B cell (primary cell): ENCODE measurements at places on chromosomes 13 and 19. TPM values are rescaled to one million over a fixed set of nuclear protein-coding genes. Genes with fewer than 3 reads are reported as not detected.

GRCh38 chr19:30997222-30997621, 352.0 kb downstream of the TSHZ3 start:
- H3K27ac ChIP-seq, result no peak overlapping the region
- DNase-seq, result no peak
- no peaks in the 10 kb centered on the region for H3K27me3 ChIP-seq

Gene C2CD4C
- not detected in 2 replicates for total RNA-seq

Gene F10
- total RNA-seq, result not detected in 2 replicates

DNA sequence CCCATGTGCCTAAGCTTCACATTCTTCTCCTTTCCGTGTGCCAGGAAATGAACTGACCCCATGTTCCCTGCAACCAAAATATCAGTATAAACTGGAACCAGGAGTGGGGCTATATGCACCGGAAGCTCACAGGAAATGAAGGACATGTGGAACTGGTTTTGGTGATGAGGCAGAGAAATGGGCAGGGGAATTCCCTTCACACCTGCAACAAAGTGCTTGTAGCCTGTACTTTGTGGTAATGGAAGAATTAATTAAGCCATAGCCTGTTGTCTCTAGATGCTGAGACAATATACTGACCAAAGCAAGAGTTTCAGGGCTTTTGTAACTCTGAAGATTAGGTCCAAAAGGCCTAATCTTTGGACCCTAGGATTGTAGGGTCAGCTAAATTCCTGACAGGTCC, 15.5 kb upstream of the UGGT2 start:
- H3K27ac ChIP-seq, result no peak overlapping the region
- H3K36me3 ChIP-seq, result no peaks in the 10 kb centered on the region
- no peaks in the 10 kb centered on the region for H3K27me3 ChIP-seq

DNA sequence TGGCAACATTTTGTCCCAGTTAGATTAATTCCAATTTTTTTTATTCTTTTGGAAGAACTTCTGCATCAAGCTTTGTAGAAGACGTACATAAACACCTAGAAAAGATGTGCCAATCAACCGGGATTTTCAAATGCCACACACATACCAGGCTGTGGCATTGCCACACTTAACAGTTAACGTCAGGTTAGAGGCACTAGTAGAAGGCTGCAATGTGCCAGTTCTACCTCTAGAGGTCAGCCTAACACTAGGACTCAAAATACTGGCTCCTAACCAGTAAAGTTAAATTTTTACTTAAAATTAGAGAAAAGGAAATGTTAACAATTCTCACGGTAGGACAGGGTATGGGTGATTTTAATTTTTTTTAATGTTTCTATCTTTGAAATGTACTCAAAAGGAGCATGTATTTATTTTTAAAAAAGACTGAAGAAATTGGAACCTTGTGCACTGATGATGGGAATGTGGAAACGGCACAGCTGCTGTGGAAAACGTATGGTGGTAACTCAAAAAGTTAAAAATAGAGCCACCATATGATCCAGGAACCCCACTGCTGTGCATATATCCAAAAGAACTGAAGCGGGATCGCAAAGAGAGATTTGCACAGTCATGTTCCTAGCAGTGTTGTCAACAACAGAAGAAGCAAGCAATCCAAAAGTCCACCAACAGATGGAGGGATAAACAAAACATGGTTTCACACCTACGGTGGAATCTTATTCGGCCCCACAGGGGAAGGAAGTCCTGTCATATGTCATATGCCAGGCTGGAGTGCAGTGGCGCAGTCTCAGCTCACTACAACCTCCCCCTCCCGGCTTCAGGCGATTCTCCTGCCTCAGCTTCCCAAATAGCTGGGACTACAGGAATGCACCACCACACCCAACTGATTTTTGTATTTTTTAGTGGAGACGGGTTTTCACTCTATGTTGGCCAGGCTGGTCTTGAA, 30.3 kb downstream of the CRYL1 start:
- H3K4me3 ChIP-seq, result no peak overlapping the region
- H3K4me1 ChIP-seq, result peaks cover 4% of the 10 kb centered on the region
- H3K27ac ChIP-seq, result no peak overlapping the region
- peak; percentile 76 for DNase-seq
- H3K27me3 ChIP-seq, result no peaks in the 10 kb centered on the region

DNA sequence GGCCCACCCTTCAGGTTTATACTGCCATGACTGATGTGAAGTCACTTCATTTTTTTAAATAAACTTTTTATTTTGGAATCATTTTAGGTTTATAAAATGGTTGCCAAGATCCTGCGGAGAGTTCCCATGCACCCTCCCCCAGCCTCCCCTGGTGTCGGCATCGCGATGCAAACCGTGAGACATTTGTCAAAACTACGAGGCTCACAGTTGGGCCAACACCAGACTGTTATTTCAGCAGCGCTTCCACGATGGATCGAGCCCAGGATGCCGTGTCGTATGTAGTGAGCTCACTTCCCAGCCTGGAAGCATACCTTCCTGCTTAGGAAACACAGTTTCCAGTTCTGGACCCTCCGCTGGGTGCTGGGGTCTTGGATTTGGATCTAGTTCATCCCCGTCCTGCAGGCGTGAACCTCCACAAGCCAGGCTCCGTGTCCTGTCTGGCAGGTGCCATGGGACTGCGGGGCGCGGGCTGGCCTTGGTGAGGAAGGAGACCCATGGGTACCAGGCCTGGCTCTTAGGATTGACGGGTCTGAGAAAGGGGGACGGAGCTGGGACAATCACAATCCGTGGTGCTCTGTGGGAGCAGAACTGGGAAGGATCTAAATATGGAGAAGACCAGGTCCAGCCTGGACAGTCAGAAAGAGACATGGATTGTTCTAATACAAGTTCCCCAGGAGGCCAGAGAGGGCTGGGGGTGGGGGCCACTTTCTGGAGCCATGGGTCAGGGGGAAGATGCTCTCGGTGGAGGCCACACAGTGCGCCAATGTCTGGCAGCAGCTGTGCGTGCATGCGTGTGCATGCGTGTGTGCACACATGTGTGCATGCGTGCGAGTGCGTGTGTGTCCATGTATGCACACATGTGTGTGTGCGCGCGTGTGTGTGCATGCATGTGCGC, 2.4 kb upstream of the SBK2 start:
- H3K27me3 ChIP-seq, result peaks cover 3% of the 10 kb centered on the region
- H3K27ac ChIP-seq, result no peak overlapping the region
- H3K4me3 ChIP-seq, result no peak overlapping the region
- H3K4me1 ChIP-seq, result no peaks in the 10 kb centered on the region
- no peaks in the 10 kb centered on the region for H3K36me3 ChIP-seq

DNA sequence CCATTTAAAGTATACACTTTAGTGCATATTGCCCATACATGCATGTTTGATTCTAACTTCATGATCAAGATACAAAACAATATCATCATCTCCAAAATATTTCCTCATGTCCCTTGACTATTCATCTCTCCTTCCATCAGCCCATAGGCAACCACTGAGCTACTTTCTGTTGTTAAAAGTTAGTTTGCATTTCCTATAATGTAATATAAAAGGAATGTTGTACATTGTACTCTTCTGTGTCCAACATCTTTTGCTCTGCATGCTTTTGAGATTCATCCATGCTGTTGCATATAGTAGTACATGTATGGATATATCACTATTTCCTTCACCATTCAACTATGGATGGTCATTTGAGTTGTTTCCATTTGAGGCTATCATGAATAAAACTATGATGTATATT, 74.7 kb downstream of the ITGBL1 start:
- no peaks in the 10 kb centered on the region for H3K27me3 ChIP-seq
- no peaks in the 10 kb centered on the region for H3K4me1 ChIP-seq
- no peaks in the 10 kb centered on the region for H3K36me3 ChIP-seq
- DNase-seq, result no peak
- no peak overlapping the region for H3K4me3 ChIP-seq

DNA sequence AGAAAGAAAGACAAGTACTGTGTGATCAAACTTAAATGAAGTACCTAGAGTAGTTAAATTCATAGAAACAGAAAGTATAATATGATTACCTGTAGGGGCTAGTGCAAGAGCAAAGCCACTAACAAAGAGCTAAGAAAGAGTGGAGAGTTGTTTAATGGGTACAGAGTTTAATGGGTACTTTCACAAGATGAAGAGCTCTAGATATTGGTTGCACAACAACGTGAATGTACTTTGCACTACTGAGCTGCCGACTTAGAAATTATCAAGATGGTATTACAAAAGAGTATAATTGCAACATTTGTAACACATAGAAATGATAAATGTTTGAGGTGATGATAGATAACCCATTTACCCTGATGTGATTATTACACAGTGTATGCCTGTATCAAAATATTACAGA, 140.3 kb upstream of the GPC6 start:
- H3K4me1 ChIP-seq, result no peaks in the 10 kb centered on the region
- no peak overlapping the region for H3K27ac ChIP-seq

DNA sequence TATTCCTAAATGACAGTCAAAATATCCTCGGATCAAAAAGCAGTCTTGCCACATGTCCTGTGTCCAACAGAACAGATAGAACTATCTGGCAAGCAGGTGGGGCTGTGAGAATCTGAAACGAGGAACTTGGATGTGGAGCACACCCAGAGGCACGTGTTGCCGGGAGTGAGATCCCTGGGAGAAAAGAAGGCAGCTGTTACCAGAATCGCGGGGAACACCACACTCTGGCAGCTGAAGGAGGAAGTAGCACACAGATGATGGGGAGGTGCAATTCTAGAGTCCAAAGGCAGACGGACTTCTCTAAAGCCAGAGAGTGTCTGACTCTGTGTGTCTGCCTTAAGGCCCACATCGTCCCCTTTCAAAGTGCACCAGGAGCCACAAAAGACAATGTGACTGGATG, 22.3 kb downstream of the SLC7A1 start:
- H3K4me1 ChIP-seq, result peaks cover 5% of the 10 kb centered on the region
- H3K27ac ChIP-seq, result no peak overlapping the region
- no peaks in the 10 kb centered on the region for H3K36me3 ChIP-seq
- H3K4me3 ChIP-seq, result no peak overlapping the region

Gene ZDHHC20
- total RNA-seq, result 57.7 and 61.5 TPM in 2 replicates

DNA sequence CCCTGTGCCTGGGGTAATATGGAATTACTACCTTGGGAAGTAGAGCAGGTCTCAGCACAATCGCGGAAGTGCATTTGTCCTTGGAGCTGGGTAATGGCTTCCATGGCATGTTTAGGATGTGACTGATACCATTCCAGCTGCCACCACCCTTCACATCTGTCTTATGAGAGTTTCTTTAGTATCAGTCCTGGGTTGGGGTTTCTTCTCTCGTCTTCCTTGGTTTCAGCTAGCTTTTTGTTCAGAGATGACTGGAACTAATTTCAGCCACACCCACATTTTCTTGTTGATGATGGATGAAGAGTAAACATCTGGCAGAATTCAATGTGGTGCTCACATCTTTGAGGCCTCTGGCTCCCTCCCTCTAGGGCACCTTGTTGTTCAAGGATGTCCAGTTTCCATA, 212.9 kb upstream of the SOX21 start:
- DNase-seq, result no peak
- H3K4me1 ChIP-seq, result no peaks in the 10 kb centered on the region
- no peaks in the 10 kb centered on the region for H3K36me3 ChIP-seq
- H3K4me3 ChIP-seq, result no peak overlapping the region
- H3K27ac ChIP-seq, result no peak overlapping the region
- H3K27me3 ChIP-seq, result no peaks in the 10 kb centered on the region

Gene HAUS5
- 32.2 and 35.3 TPM in 2 replicates for total RNA-seq

DNA sequence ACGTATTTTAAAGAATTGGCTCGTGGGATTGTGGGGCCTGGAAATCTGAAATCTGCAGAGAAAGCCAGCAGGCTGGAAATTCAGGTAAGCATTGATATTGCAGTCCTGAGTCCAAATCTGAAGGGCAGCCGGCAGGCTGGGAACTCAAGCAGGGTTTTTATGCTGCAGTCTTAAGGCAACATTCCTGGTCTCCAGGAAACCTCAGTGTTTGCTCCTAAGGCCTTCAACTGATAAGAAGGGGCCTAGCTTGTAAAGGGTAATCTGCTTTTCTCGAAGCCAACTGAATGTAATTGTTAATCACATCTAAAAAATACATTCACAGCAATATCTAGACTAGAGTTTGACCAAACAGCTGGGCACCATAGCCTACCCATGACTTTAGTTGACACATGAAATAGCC, 154.4 kb downstream of the EFNB2 start:
- H3K27ac ChIP-seq, result no peak overlapping the region
- H3K36me3 ChIP-seq, result no peaks in the 10 kb centered on the region
- DNase-seq, result no peak
- H3K4me3 ChIP-seq, result no peak overlapping the region

GRCh38 chr13:113886561-113887112, 22.8 kb upstream of the GAS6 start:
- H3K27ac ChIP-seq, result no peak overlapping the region
- no peaks in the 10 kb centered on the region for H3K4me1 ChIP-seq
- DNase-seq, result no peak
- H3K4me3 ChIP-seq, result no peak overlapping the region
- H3K36me3 ChIP-seq, result no peaks in the 10 kb centered on the region

- H3K27me3 ChIP-seq, result no peaks in the 10 kb centered on the region
- DNase-seq, result no peak
- H3K4me3 ChIP-seq, result no peak overlapping the region
Measured at GRCh38 chr13:74633734-74634133, 499.5 kb upstream of the KLF12 start.

DNA sequence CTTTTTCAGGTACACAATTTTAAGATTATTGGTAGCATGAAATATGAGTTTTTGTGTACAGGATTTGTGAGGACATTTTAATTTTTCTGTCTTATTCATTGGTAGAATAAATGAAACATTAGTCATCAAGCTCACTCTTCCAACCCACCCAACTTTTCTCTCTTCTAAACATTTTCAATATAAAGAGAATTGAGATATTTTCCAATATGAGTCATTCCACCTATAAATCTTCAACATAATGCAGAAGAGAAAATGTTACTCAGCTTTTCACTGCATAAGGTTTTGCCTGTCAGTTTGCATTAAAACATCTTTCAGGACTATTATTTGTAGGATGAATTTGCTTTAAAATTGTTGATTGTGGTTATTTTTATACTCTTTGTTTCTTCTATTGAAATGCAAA, 330.7 kb downstream of the PCDH20 start:
- no peaks in the 10 kb centered on the region for H3K4me1 ChIP-seq
- no peaks in the 10 kb centered on the region for H3K36me3 ChIP-seq
- no peak for DNase-seq
- no peak overlapping the region for H3K4me3 ChIP-seq
- no peak overlapping the region for H3K27ac ChIP-seq

GRCh38 chr19:55152017-55152416, 3.0 kb upstream of the TNNT1 start:
- peak overlapping the region; percentile 58 for H3K27ac ChIP-seq
- peaks cover 12% of the 10 kb centered on the region for H3K4me1 ChIP-seq
- DNase-seq, result no peak
- H3K27me3 ChIP-seq, result no peaks in the 10 kb centered on the region

GRCh38 chr19:14343286-14343685, 38.0 kb upstream of the ADGRE5 start:
- no peak overlapping the region for H3K4me3 ChIP-seq
- peaks cover 7% of the 10 kb centered on the region for H3K4me1 ChIP-seq
- H3K27ac ChIP-seq, result no peak overlapping the region

GRCh38 chr19:54183431-54183830, 5.9 kb downstream of the MBOAT7 start:
- H3K27me3 ChIP-seq, result no peaks in the 10 kb centered on the region
- H3K27ac ChIP-seq, result no peak overlapping the region
- no peak for DNase-seq
- peaks cover 6% of the 10 kb centered on the region for H3K4me1 ChIP-seq

Gene ZNF264
- 72.4 and 82.6 TPM in 2 replicates for total RNA-seq
